ENCODE measurements at places on chromosomes 7 and 10.

DNA sequence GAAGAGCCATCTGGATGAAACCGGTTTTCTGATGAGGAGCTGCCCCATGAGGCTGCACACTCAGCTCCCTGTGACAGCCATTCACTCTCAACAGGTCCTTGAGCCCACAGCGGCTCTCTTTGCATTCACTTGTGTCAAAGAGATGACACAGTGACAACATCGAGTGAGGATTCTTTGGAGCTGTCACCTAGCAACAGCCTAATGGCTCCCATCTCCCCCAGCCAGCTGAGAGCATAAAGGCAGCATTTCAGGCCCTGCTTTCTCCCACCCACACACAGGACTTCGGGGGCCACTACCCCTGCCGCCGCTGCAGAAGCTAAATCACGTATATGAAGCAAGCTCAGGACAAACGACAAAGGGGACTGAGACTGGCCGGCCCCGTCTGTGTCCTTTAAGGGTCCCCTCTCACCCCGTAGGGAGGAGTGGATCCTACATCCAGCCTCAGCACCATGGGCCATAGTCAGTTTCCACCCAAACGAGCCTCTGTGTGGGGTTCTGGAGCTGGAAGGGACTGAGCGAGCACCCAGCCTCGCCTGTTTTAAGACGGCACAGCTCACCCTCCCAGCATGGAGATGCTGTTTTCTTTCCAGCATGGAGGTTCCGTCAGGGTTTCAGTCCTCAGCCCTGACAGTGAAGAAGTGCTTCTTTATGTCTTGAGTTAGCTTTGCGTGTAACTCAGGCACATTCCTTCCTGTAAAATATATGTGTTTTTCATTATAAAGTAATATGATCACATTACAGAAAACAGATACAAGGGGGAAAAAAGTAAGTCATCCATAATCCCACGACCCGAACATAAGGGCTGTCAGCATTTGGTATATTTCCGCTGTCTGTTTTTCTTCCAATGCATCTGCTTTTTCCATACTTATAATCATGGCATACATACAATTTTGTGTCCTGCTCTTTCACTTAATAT lies 4.9 kb downstream of the CPA4 start:
- DNase-seq: no peak

DNA sequence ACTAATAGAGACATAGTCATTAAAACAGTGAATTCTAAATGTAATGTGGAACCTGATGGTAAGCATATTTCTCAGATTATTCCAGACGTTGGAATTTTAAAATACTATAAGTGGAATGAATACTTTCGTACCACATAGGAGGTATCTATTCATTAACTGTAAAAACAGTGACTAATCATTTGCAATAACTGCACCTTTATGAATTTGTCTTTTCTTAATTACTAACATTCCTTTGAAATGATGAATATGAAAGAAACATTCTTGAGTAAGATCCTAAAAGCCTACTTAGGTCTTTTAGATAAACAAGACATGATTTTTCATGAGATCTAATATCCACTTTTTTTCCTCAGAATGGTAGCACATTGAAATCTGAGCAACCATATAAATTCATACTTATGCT lies 549.0 kb upstream of the LRRN3 start:
- DNase-seq: no peak

GRCh38 chr7:29190349-29191045 lies 4.1 kb upstream of the CHN2 start:
- no peak for DNase-seq

- no peak for DNase-seq
Measured at GRCh38 chr7:149317986-149318672, 56.1 kb downstream of the ZNF783 start.

- no peak for DNase-seq
Measured at GRCh38 chr7:93148144-93148543, at the start of gene SAMD9L. TSS of gene SAMD9L (minus strand) at chr7:93148385. CDS start at chr7:93135971, 12,414 bp downstream.

GRCh38 chr10:122294511-122295450 lies 23.7 kb downstream of the BTBD16 start:
- no peak for DNase-seq

- DNase-seq: no peak
Measured at GRCh38 chr10:127787873-127788272, 50.9 kb downstream of the FOXI2 start.

- DNase-seq: no peak
Measured at GRCh38 chr10:44902941-44903545, 8.1 kb upstream of the TMEM72 start.

- DNase-seq: no peak
Measured at GRCh38 chr7:54260941-54261371, 281.2 kb upstream of the VSTM2A start.

- no peak for DNase-seq
Measured at GRCh38 chr7:81402227-81402626, 367.6 kb downstream of the HGF start.

GRCh38 chr10:33087922-33088321 lies 129.9 kb upstream of the ITGB1 start:
- no peak for DNase-seq

- DNase-seq: no peak
Measured at GRCh38 chr10:72692994-72693781, 1.2 kb downstream of the MCU start.

DNA sequence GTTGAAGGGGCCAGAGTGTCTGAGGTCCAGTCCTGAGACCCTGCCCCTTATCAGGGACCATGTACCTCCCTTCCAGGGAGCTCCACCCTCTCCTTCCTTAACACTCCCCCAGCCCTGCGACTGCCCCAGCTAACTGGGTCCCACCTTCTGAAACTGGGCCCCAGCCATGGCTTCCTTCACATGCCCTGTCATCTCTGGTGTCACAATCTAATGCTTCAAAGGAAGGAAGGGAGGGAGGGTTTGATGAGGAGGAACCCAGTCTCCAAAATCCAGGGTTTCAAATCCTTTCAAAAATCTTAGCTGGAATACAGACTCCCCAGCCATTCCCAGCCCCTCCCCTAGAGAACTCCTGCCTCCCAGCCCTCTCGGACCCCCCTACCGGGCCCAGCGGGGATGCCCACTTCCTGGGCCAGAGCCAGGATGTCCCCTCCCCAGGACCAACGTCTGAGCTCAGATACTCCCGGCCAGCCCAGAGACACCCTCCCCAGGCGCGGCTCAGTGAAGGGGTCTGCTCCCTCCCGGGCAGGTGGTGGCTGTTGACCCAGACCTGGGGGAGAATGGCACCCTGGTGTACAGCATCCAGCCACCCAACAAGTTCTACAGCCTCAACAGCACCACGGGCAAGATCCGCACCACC lies 18.0 kb downstream of the C10orf105 start:
- DNase-seq: no peak

- DNase-seq: no peak
Measured at GRCh38 chr7:107958764-107959526, 44.0 kb downstream of the LAMB1 start.

GRCh38 chr7:93327006-93327633 lies 95.0 kb downstream of the VPS50 start:
- no peak for DNase-seq

- no peak for DNase-seq
Measured at GRCh38 chr10:34912771-34913170, 97.7 kb upstream of the PARD3 start.

DNA sequence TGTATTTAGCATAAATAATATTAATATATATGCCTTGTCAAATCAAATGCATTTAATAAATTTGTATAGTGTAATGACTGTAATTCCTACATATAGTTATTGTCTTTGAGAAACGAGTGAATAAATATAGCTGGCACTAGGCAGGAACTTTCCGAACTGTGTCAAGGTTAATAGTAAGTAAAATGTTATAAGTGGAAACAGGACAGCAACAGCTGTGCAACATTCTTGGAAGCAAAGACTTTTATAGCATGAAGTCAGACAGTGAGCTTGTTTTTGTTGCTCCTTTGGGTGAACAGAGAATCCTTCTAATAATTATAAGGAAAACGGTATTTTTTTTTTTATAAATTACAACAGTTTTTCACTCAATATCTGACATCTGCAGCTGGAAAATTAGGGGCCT lies 14.0 kb upstream of the EXOC6 start:
- no peak for DNase-seq

GRCh38 chr7:117810642-117811512 lies 62.4 kb downstream of the CTTNBP2 start:
- DNase-seq: no peak

DNA sequence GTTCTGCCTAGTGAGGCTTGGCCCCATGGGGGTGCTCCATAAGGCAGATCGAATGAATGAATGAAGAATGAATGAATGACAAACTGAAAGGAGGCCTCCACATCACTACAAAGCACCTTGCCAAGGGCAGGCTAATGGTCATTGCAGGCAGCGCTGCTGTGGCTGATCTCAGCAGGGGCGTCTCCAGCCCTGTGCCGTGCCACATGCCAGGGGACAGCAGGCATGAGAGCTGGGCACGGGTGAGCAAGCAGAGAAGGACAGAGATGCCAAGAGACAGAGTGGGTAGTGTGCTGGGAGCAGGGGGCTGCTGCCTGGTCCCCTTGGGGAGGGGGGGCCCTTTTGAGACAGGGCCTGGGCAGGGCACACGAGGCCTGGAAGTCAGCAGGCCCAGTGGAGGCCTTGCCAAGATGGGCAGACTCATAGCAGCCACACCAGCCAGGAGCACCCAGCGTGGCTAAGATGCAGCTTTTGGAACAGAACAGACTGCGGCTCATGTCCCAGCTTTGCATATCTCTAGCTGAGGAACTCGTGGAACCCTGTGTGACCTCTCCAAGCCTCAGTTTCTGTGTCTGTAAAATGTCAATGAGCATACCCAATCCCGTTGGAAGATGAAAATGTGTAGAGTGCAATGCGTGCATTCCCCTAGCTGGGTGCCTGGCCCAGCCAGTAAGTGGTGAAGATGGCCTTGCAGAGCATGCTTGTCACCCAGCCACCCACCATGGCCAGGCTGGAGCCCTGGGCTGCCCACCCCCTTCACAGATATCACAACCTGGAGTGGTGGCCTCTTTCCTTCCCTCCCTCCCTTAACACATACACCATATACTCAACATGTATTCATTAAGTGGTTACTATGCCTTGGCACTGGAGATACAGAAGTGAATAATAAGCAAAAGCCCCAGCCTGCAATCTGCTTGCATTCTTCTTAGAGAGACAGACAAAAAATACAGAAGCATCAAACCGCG lies 61.1 kb upstream of the LRRC18 start:
- no peak for DNase-seq

DNA sequence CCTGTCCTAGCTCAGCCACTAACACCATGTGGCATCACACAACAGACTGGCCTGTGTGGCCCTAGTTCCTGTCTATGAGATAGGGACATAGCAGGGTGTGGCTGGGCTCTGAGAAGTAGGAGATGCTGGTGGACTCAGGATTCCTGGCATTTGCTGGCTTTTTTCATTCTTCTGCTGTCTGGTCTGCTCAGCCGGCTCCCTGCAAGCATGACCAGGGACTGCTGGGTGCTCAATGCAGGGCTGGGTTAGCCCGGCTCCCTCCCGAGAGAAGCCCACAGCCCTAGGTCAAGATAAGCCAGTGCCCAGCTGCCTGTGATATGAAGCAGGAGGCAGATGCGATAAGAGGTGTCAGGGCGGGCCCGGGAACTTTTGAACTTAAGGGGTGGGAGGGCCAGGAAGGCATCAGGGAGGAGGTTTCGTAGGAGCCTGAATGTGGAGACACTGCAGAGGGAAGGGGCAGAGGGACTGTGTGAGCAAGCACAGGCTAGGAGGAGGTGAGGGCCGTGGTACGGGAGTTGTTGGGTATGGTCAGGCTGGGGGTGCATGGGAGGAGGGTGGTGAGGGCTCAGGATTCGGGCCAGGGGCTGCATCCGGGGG lies 3.5 kb downstream of the AQP1 start:
- DNase-seq: no peak

GRCh38 chr10:65765006-65765541 lies 1160.8 kb upstream of the LRRTM3 start:
- no peak for DNase-seq

DNA sequence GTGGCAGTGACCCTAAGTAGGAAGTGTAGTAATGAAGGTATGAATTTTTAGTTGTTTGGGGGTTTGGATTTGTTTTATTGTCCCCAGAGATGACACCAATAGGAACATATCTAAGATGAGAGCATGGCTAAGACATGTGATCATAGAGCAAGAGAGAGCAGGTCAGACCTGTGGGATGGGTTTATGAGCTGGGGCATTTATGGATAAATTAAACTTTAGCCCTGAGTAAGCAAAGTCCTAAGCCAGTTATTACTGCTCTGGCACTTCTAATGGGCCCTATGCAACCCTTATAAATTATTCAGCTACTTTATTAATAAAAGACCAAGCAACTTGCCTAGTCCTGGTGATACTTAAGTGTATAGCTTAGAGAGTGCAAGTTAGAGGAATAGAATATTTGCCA lies 85.1 kb downstream of the LRRC4 start:
- DNase-seq: no peak

DNA sequence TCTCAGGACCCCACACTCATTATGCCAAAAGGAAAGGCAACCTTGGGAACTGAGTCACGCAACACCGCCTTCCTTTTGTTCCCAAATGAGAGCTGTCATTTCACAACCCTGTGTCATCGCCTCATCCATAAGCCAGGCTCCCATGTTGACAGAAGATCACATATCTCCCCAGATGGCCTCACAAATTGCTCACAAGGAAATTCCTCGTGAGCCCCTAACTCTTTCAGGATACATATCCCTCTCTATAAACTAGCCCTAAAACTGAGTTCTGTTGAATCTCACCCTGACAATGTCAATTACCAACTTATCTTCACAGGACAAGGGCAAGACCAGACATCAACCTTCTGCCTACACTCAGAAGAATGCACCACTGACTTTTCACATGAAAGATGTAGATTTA lies 22.6 kb downstream of the CCDC3 start:
- no peak for DNase-seq

GRCh38 chr10:4909118-4909517 lies 54.1 kb upstream of the AKR1C1 start:
- no peak for DNase-seq

DNA sequence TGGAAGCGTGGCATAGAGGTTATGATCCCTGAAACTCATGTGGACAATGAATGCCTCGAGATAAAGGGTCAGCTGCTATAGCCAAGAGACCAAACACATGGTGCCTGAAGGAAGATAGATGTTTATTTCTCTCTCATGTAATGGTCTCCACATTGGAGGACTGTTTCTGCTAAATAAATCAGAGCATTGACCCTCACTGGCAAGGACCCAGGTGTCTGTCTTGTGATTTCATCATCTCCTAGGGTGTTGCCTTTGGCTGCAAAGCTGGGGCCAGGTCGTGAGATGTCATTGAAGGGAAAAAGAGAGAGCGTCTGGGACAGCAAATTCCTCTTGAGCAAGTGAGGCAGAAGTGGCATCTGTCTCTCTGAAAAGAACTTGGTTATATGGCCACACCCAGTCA lies 64.6 kb downstream of the JCAD start:
- DNase-seq: no peak

DNA sequence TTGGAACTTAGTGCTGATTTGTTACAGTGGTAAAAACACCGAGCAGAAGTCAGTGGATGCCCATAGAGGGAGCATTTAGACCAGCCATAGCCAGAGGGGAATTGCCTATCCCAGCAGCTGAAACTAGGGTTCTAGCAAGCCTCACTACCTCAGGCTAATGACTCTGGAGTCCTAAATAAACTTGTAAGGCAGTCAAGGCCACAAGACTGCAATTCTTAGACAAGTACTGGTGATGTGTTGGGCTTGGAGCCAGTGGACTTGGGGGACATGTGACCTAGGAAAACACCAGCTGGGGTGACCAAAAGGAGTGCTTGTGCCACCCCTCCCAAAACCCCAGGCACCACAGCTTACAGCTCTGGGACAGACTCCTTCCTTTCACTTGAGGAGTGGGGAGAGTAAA lies 209.0 kb downstream of the MAGI2 start:
- DNase-seq: no peak

GRCh38 chr10:35352512-35352911 lies 16.2 kb downstream of the CCNY start:
- DNase-seq: no peak

- no peak for DNase-seq
Measured at GRCh38 chr7:42091461-42092291, 145.3 kb downstream of the GLI3 start.

- no peak for DNase-seq
Measured at GRCh38 chr7:137127806-137128205, 215.7 kb downstream of the PTN start.
